Activated CD8-positive, alpha-beta memory T cell treated with anti-CD3 and anti-CD28 coated beads for 48 hours (primary cell): ENCODE measurements at places on chromosomes 1 and 21.

- DNase-seq = no peak
These were observed 62.6 kb downstream of the SPAG17 start for GRCh38 chr1:118122234-118123004.

DNA sequence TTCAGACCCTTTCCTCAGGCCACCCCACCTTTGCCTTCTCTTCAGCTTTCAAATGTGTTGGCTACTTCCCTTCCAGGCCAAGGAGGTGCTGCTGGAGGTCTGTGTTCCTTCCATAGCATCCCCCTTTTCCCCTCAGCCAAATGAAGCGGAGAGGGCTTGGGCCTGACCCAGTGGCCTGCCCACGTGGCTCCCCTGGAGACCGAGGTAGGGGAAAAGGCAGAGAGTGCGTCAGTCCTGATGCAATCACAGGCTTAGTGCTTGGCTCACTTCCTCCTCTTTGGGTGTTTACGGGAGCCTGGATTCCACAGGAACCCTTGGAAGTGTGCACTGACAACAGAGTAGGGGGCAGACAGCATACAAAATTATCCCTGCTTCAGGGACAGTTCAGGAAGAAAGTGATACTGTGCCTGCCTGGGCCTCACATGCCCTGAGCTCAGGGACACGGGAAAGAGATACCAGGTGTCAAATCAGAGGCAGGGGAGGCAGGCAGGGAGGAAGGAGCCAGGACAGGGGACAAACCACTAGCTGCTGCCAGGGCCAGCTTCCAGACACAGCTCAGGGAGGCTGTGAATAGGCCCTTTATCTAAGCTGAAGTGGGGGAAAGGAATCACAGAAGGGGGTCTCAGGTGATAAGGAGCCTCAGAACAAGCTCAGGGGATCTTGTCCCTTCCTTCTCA, 16.6 kb upstream of the PTP4A2 start:
- no peak for DNase-seq

DNA sequence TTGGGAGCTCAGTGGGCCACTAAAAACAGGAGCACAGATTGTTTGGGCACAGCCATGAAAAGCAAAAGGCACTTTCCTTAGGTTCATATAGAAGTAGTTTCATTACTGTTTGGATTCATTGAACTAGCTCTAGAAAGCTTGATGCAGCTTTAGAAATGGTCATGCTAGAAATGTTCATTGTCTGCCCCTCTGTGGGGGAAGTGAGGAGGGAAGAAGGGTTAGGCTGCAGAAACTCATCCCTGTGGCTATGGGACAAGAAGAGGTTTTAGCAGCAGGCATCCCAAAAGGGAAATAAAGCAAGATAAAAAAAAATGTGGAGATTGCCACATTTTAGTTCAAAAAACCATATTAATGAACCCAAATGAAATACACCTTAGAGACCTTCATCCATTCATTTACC, 359.6 kb upstream of the PTBP2 start:
- no peak for DNase-seq

- no peak for DNase-seq
These were observed 169.6 kb downstream of the TGFBR3 start for GRCh38 chr1:91716339-91716738.

GRCh38 chr21:45415943-45416611, 11.1 kb downstream of the COL18A1 start:
- no peak for DNase-seq

DNA sequence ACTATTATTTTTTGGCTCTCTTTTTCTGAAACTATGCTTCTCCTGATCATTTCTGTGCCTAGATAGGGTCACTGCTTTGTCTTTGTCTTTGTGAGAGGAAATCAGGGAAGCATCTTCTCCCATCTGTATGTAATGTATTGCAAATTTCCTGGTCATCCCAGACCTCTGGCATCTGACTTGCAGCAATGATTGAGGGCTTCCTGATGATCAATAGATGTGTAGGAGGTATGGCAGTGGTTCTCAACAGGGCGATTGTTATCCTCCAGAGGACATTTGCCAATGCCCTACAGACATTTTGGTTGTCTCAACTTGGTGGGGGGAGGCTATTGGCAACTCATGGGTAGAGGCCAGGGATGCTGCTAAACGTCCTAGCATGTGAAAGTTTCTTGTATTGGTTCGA, 64.7 kb downstream of the RGL1 start:
- no peak for DNase-seq

GRCh38 chr1:209343511-209343910, 240.0 kb upstream of the CAMK1G start:
- DNase-seq = no peak

DNA sequence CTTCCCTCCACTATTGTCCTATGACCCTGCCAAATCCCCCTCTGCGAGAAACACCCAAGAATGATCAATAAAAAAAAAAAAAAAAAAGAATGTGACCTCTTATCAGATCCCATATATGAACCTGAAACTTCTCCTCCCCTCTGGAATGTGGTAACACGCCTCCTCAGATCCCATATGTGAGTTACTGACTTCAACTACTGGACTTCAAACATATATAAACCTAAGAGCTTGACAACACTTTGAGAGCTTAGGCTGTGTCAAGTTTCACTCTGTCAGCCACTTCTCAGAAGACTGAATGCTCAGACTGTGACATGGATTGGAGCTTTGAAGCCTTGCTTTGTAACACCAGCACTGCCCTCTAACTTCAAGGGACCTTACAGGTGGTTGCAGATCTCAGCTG, 148.4 kb downstream of the COP1 start:
- no peak for DNase-seq

DNA sequence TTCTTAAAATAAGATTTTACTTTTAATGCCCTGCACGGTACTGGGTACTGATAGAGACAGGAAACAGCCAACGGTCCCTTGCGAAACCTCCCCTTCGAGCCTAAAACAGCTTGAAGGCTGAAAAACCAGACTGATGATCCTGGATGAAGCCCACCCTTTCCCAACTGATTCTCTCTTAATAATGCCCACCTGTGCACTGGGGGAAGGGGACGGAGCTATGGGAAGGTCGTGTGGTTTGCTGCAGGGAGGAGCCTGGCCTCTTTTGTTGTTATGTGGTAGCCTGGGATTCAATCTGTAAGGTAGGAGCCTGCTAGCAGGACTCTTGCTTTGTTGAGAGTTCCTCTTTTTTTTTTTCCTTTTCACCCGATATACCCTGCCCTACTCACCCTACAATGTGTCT, 25.6 kb downstream of the SAMSN1 start:
- no peak for DNase-seq

- DNase-seq = no peak
These were observed 25.4 kb downstream of the UROD start for GRCh38 chr1:45037456-45037855.

DNA sequence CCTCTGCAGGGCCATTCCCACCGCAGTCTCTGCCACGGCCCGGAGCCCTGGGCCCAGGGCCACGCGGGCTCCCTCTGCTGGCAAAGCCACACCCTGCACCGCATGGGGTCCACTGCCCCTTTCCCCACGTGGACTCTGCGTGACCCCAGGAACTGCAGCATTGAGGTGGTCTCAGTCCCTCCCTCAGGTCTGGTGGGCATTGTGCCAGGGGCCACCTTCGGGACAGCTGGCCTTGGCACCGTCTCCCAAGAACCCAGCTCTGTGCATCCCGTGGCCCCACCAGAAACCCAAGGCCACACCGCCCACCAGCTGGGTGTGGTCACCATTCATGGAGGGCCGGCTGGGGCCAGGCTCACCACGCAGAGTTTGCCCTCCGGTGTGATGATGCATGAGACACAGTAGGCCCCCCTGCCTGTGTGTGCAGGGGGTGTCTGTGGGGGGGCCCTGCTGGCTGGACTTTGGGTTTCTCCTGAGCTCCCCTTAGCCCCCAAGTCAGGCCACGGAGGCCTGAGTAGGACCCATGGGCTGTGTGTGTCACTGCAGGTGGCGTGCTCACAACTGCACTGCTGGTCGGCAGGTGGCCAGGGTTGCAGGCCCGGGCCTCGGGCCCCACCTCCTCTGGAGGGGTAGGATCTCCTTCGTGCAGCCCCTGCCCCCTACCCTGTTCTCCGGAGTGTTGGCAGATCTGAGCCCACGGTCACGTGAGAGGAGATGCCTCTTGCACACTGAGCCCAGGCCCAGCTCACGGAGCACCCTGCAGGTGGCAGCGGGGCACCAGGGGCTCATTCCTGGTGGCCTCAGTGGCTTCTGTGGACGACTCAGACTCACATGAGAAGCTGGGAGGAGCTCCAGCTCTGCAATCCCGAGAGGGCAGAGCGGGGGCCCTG, 5.8 kb downstream of the VWA1 start:
- DNase-seq = peak; percentile 49

DNA sequence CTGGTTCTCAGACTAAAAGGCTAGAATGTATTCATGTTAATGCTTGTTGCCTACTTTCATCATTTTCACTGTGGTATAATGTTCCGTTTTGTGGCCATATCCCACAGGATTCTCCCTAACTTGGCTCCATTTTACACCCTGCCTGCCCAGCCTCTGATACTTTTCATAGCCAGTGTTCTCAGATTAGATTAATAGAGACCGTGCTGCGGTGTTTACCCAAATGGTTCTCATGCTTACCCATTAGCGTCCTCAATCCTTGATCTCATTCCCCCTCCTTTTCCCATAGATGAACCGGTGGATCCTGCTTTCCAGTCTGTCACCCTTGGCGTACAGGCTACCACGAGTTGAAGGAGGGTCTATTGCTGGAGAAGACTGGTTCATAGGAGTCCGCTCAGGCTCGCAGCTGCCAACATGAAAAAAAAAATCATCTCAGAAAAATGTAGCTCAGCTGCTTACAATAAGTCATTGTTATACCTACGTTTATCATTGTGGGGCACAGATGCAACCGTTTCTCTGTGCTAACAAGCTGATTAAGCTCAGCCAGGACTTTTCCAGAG, 78.7 kb downstream of the SETD4 start:
- no peak for DNase-seq

GRCh38 chr1:55286856-55287602, 71.9 kb upstream of the USP24 start:
- DNase-seq = no peak

DNA sequence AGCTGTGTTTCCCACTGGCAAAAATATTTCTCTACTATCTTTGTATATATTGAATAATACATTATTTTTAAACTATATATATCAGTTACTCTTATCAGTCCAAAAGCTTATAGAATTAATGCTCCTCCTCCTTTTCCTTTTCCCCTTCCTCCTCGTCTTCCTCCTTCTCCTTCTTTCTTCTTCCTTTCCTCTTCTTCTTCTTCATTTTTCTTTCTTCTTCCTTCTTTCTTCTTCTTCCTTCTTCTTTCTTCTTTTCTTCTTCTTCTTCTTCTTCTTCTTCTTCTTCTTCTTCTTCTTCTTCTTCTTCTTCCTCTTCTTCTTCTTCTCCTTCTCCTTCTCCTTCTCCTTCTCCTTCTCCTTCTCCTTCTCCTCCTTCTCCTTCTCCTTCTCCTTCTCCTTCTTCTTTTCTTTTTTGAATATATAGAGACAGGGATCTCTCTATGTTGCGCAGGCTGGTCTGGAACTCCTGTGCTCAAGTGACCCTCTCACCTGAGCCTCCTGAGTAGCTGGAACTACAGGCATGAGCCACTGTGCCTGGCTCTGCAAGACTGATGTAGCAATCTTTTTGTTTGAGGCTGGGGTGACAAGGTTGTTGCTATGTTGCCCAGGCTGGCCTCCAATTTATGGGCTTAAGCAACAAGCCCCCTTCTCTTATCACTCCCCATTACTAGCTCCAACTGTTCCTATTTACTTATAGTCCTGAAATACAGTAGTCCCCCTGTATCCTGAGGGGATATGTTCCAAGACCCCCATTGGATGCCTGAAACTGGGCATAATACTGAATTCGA, 47.4 kb downstream of the MAGI3 start:
- no peak for DNase-seq

GRCh38 chr1:167950569-167950968, 13.7 kb upstream of the MPC2 start:
- DNase-seq = no peak

- no peak for DNase-seq
These were observed 7.1 kb downstream of the ZC3H12A start for GRCh38 chr1:37481289-37482003.

- DNase-seq = no peak
These were observed 4.7 kb downstream of the ELOA start for GRCh38 chr1:23748016-23748415.

DNA sequence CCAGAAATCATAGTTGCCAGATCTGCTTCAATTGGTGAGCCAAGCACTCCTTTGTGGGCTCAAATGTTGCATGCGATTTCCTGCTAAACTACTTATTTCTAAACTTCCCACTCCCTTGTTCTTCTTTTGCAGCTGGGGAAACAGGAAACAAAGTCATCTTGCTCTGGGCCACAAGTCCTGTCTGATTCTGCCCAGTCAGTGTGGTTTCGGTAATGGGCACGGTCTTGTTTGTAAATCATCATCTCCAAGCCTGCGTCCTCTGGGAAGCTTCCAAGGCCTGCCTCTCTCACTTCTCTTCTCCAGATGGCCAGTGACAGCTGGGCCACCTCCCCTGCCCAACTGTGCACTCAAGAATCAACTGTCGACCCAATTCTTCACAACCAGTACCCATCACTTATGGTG, 4.4 kb downstream of the S100A8 start:
- no peak for DNase-seq

DNA sequence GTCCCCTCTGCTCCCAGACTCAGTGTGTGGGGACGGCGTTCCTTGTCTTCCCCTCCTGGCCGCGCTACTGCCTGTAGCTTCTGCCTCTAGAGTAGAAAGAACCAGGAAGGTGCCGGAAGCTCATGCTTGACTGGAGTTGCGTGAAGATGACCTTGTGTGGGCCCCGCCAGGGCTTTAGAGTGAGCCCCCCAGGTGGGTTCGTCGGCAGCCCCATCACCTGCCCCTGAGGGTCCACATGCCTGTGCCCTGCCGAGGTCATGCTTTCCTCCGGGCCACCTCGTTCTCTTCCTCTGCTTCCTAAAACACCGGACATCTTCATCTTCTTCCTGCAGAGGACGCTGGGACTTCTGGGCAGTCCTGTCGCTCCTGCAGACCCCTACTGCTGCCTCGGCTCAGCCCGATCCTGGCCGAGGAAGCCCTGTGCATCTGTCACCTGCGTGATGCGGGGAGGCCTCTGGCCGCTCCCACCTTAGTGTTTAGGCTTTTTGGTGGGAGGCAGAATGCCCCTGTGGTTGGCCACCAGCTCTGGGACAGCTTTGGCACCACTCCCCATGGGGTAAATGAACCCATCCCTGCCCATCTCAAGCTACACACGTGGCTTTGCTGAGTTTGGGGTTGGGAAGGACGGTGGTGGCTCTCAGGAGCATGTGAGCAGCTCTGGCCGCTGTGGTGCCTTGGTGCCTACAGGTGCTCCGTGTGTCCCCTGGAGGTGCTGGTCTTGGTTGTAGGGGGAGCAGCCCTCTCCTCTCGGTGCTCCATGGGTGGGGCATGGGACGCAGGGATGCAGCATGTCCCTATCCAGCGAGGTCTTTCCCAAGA, 12.3 kb downstream of the OBSCN start:
- DNase-seq = no peak

GRCh38 chr1:234262754-234263105, 110.5 kb upstream of the COA6 start:
- DNase-seq = no peak

DNA sequence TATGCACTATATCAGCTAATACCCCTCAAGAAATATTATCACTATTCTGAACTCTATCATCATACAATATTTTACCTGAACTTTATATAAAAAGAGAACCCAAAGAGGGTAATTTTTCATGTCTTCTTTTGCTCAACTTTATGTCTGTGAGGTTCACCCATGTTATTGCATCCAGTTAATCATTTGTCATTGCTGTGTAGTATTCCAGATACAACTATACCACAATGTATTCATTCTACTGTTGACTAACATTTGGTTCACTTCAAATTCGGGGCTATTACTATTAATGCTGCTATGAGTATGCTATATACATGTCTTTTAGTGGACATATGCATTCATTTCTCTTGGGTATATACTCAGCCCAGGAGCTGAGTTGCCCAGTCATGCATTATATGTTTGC, 21.0 kb upstream of the DLGAP3 start:
- no peak for DNase-seq

- no peak for DNase-seq
These were observed 130.6 kb downstream of the PTPN14 start for GRCh38 chr1:214420833-214421232.
